ENCODE measurements at places on chromosomes 11 and 22. TPM values are rescaled to one million over a fixed set of nuclear protein-coding genes. Genes with fewer than 3 reads are reported as not detected.

GRCh38 chr11:12408156-12408770 lies 30.9 kb downstream of the PARVA start:
- no peak for DNase-seq

GRCh38 chr11:27255447-27255828 lies 107.6 kb downstream of the CCDC34 start:
- DNase-seq = peak; percentile 54

Gene TEX54
- not detected for polyA plus RNA-seq

Gene TRIM49
- not detected for polyA plus RNA-seq

Gene CCDC73
- not detected for polyA plus RNA-seq

Gene FREY1
- polyA plus RNA-seq = 0.35 TPM
